ENCODE measurements at places on chromosomes 16 and 17.

GRCh38 chr16:3461151-3461550 lies 17.7 kb downstream of the NAA60 start:
- DNase-seq: peak; percentile 41

DNA sequence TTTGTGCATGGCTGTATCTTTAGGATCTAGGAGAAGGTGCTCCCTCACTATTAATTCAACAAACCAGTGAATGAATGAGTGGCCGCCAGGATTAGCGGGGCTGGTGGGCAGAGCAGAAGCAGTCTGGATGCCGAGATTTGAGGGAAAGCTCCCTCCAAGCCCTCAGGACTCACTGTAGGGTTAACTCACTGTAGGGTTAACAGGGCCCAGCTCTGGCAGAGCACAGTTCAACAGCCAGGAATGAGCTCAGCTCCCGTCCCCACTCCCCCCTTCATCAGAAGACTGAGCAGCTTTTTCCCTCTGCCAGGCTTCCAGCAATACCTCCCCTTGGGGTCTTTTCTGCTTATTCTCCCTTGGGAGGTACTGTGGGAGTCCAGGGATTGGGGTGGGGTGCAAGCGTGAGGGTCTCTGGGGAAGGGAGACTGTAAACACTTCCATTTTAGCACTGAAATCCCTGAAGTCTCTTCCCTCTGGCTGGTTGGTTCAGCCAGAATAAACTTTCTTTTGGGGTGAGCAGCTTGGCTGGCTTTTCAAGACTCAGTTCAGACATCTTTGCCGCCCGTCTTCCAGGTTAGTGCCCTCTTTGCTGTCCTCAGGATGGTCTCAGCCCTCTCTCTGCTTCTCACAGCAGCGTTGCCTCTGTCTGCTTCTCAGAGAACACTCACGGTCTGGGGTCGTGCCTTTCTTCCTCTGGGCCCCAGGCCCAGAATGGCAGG lies 53.7 kb upstream of the WSB1 start:
- no peak for DNase-seq

DNA sequence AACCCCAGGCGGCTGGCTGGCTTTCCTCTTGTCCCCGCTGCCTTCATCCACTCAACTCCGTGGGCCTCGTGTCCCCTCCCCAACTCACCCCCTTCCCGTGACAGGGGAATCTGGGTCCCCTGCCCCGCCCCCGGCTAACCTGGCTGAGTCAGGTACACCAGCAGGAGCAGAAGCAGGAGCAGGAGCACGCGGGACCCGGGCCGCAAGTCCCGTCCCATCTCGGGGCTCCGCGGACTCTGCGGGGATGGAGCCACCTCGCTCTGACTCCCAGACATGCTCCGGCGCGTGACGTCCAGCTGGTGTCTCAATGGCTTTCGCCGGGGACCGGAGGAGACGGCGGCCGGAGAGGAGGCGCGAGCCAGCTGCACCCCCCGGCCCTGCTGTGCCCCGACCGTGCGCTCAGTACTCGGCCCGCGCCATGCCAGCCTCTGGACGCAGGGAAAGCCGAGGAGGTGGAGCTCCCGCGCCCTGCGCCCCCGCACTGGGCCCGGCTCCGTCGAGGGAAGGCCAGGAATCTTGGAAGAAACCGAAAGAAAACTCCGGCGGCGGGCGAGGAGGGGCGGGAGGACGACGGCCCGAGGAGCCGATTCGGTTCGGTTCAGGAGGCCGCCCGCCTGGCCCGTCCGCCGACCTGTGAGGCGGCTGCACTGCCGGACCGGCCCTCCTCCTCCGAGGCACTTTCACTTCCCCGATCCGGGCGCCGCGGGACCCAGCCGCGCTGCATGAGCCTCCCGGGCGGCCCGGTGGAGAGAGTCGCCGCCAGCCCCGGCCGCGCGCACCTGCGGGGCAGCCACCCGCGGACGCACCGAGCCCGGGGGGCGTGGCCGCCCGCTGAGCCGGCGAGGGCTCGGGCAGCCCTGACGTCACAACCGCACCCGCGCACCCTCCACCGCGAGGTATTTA lies at the start of the genes CXCL16 and ZMYND15:
TSS of gene CXCL16 (minus strand) at position 807 of the 903 bp plus-strand sequence. CDS start at position 218, 589 bp downstream.
TSS of gene ZMYND15 (plus strand) at position 712 of the 903 bp plus-strand sequence. CDS start 716 bp downstream, outside the sequence.
- peak; percentile 41 for DNase-seq

- DNase-seq: peak; percentile 29
Observed at GRCh38 chr16:2250652-2251295, 613 bp downstream of the ECI1 start.

GRCh38 chr16:88693420-88694177 lies 7.3 kb upstream of the SNAI3 start:
- DNase-seq: no peak

GRCh38 chr16:86288716-86289294 lies 221.5 kb upstream of the FOXF1 start:
- DNase-seq: no peak

- DNase-seq: no peak
Observed at GRCh38 chr16:8808009-8808408, 10.4 kb downstream of the PMM2 start.

GRCh38 chr16:84032458-84033178 lies 10.0 kb downstream of the SLC38A8 start:
- DNase-seq: no peak

DNA sequence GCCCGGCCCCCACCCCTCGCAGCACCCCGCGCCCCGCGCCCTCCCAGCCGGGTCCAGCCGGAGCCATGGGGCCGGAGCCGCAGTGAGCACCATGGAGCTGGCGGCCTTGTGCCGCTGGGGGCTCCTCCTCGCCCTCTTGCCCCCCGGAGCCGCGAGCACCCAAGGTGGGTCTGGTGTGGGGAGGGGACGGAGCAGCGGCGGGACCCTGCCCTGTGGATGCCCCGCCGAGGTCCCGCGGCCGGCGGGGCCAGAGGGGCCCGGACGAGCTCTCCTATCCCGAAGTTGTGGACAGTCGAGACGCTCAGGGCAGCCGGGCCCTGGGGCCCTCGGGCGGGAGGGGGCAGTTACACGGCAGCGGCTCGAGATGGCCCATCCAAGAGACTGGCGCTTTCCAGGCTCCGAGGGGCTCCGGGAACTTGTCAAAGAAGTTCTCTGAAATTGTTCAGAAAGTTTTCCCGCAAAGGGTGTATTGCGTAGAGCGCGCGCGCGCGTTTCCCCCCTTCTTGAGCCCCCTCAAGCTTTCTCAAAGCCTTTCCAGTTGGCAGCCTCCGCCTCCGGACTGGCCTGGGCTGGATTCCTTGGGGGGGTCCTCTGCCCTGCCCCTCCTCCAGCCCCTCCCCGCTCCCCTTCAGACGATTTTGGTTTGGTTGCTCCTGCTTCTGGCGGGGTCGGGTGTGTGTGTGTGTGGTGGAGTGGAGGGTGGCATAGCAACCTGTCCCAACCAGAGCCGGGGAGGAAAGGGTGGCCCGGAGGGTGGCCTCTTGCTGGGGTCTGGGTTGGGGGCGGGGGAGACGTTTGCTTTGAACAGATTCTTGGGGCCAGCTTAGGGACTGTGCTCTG lies 504 bp downstream of the ERBB2 start:
- DNase-seq: no peak

GRCh38 chr17:37225465-37225864 lies 150.3 kb upstream of the C17orf78 start:
- DNase-seq: no peak

DNA sequence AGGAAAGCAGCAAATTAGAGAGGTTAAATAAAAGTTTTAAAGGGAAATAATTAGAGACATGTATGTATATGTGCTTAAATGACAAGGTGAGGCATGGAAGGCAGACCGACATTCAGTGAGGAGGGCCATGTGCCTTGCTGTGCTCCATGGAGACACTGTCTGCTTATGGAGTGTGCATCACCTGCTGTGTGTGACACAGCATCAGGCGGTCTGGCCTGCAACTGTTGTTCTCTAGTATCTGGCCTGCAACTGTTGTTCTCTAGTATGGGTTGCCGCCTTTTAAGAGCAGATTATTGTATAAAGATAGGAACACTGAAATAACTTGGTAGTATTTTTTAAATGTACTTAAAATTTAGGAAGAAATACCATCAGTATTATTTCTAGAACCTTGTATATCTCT lies 225.1 kb downstream of the LGALS9B start:
- no peak for DNase-seq

DNA sequence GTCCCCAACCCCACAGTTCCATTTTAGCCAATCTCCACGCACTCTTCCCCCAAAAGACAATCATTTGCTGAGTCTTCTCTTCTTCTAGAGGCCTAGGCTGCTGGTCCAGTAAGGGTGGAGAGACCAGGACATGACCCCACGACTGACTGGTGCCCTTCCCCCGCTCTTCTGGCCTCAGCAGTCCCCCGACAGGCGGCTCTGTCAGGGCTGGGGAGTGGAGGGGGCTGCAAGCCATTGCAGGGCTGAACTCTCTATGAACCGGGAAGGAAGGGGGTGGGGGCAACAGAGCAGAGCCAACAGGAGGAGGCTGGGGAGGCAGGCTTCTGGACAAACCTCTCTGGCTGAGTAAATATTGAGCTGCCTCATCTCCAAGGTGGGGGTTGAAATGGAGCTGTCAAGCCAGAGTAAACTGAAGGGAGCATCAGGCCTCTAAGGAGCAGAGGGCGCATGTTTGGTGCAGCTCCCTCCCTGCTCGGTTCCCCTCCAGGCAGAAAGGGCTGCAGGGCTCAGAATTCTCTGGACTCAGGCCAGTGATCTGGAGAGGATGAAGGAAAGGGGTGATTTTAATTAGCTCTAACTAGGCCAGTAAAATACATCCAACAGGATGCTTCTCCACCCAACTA lies 8.7 kb downstream of the HOXB1 start:
- DNase-seq: no peak

- DNase-seq: no peak
Observed at GRCh38 chr17:39339272-39339671, 62.2 kb downstream of the FBXL20 start.

GRCh38 chr16:85416228-85417109 lies 196.7 kb upstream of the GSE1 start:
- peak; percentile 68 for DNase-seq

DNA sequence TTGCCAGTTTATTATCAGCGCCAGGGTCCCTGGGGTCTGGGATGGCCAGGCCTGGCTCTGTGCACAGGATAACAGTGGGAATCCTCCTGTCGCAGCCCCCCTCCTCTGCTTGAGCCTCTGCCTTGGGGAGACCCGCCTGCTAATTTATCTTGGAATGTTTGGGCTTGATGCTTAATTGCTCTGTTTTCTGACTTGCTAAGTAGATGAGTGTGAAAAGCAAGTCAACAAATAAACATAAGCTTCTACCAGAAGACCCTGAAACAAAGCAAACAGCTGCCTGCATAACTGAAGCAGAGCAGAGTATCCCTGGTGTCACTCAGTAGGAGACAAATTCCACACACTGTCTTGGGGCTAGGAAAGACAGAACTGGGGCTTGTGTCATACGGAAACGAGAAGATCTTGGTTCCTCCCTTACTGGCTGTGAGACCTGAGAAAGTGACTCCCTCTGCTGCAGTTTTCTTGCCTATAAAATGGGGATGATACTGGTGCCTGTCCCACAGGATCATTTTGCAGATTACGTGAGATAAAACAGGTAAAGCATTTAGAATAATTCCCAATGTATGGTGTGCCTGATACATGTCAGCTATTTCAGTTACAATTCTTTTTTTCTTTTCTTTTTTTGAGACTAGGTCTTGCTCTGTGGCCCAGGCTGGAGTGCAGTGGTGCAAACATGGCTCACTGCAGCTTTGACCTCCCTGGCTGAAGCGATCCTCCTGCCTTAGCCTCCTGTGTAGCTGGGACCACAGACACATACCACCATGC lies 44.8 kb upstream of the IRX3 start:
- DNase-seq: no peak

- DNase-seq: no peak
Observed at GRCh38 chr16:16908077-16908476, 529.1 kb downstream of the NPIPA7 start.

DNA sequence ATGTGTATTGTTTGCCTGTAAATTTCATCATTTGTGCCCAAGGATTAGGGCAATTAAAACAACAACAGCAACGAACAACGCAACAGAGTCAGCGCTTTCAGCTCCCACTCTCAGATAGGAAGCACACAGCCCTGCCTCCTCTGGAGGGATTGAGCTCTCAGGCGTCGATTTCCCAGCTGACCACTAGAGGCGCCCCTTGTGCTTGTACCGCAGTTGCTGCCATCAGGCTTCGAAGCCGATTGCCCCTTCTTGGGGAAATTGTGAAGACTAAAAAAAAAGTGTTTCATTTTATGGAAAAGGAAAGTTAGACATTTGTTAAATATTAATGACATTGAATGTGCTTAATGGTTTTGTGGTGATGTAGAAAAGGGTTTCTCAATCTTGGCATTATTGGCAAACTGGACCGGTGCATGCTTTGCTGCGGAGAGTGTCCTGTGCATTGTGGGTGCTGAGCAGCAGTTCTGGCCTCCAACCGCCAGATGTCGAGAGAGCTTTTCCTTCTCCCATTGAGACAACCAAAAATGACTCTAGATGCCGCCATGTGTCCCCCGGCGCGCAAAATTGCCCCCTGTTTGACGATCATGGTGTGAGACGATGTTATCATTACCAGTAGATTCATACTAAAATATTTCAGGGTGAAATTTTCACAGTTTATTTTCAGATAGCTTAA lies 650.4 kb upstream of the RBFOX1 start:
- DNase-seq: peak; percentile 8

GRCh38 chr17:77750427-77751043 lies 208.0 kb upstream of the TNRC6C start:
- DNase-seq: no peak

- DNase-seq: no peak
Observed at GRCh38 chr17:57006040-57006439, 28.1 kb downstream of the SCPEP1 start.

DNA sequence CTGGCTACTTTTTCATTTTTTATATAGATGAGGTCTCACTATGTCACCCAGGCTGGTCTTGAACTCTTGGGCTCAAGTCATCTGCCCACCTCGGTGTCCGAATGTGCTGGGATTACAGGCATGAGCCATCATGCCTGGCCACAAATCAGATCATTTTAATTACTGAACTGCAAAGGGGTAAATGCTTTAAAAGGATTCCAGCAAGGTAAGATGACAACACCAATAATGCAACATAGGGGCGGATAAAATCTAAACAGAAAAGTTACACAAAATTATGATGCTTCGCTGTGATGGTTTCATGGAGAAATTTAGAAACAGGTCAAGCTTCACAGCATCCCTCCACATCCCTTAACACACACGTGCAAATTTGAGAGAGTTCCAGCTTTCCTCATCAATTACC lies 32.3 kb downstream of the AXIN1 start:
- DNase-seq: no peak

DNA sequence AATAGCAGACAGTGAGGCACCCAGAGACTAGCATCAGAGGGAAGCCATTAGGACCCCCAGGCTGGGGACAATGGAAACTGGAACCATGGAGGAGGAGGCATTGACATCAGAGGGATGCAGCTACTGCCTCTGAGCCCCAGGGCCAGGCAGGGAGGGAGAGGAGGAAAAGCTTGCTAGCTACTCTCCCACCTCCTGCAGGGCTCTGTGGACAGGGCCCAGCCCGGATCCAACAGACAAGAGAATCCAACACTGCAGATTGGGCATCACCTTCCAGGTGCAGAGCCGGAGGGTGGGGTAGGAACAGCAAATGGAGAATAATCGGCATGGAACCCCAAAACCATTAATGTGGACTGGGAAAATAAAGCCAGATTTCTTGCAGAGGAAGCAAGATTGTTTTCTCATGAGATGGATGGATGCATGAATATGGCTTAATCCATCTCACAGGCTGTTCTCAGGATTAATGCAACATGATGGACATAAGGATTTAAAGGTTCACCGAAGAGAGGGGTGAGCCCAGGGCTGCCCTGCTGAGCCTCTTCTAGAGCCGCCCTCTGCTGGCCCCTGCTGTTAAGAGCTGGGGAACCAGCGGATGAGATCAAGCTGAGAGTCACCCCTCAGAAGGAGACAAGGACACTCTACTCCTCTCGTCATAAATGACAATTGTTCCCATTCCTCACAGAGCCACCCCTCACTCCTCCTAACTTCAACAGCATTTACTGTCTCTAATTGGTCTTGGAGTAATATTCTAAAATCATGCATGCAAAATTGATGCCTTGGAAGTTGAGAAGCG lies 48.8 kb downstream of the DNAH3 start:
- peak; percentile 2 for DNase-seq
